CD8-positive, alpha-beta memory T cell (primary cell): ENCODE measurements at places on chromosomes 2 and 18. TPM values are rescaled to one million over a fixed set of nuclear protein-coding genes. Genes with fewer than 3 reads are reported as not detected.

DNA sequence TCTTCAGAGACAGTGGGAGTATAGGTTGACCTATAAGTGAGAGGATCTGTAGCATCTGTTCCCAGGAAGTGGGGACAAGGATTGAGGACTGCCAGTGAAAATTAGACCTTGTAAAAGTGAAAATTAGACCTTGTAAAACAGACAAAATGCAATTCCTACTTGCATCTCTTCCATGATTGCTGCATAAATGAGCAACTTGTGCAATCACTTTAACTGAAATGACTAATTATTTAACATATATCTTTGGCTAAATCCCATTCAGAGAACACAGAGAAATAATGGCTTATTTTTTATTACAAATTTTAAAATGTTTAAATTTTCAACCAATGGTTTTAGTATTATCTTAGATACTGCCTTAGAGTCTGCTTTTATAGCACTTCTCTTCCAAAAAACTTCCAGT lies 67.2 kb upstream of the NABP1 start:
- no peaks in the 10 kb centered on the region for H3K36me3 ChIP-seq
- no peaks in the 10 kb centered on the region for H3K4me1 ChIP-seq
- no peak for DNase-seq
- H3K27me3 ChIP-seq: no peaks in the 10 kb centered on the region
- H3K4me3 ChIP-seq: no peak overlapping the region

- H3K4me1 ChIP-seq: no peaks in the 10 kb centered on the region
- H3K36me3 ChIP-seq: no peaks in the 10 kb centered on the region
- H3K4me3 ChIP-seq: no peak overlapping the region
- H3K27ac ChIP-seq: no peak overlapping the region
- H3K27me3 ChIP-seq: no peaks in the 10 kb centered on the region
These were observed 42.0 kb downstream of the CROCC2 start for GRCh38 chr2:240948086-240948485.

DNA sequence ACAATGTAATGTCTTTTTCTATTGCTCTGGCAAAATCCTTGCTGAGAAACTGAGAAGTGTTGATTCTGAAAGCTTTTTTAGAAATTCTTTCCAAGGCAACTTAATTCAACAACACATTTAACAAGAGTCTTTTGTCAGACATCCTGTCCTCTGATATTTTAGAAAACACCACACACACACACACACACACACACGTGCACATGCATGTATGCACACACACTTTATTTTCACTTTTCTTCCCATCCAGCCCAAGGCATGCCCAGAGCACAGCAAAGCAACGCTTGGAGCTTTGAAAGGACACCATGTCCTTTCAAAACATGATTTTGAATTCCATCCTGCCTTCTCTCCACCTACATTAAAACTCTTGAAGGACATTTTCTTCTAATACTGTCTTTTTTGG lies 116.1 kb downstream of the ATL2 start:
- DNase-seq: no peak
- no peak overlapping the region for H3K27ac ChIP-seq
- no peak overlapping the region for H3K4me3 ChIP-seq
- H3K36me3 ChIP-seq: no peaks in the 10 kb centered on the region
- H3K4me1 ChIP-seq: no peaks in the 10 kb centered on the region

GRCh38 chr2:185859506-185859905 lies 120.9 kb downstream of the FSIP2 start:
- H3K4me1 ChIP-seq: no peaks in the 10 kb centered on the region
- H3K27me3 ChIP-seq: no peaks in the 10 kb centered on the region
- H3K4me3 ChIP-seq: no peak overlapping the region
- DNase-seq: no peak
- no peaks in the 10 kb centered on the region for H3K36me3 ChIP-seq
- H3K27ac ChIP-seq: no peak overlapping the region

GRCh38 chr2:133919285-133919684 lies 334.6 kb upstream of the MGAT5 start:
- H3K4me1 ChIP-seq: no peaks in the 10 kb centered on the region
- H3K27ac ChIP-seq: no peak overlapping the region
- H3K4me3 ChIP-seq: no peak overlapping the region
- no peak for DNase-seq

DNA sequence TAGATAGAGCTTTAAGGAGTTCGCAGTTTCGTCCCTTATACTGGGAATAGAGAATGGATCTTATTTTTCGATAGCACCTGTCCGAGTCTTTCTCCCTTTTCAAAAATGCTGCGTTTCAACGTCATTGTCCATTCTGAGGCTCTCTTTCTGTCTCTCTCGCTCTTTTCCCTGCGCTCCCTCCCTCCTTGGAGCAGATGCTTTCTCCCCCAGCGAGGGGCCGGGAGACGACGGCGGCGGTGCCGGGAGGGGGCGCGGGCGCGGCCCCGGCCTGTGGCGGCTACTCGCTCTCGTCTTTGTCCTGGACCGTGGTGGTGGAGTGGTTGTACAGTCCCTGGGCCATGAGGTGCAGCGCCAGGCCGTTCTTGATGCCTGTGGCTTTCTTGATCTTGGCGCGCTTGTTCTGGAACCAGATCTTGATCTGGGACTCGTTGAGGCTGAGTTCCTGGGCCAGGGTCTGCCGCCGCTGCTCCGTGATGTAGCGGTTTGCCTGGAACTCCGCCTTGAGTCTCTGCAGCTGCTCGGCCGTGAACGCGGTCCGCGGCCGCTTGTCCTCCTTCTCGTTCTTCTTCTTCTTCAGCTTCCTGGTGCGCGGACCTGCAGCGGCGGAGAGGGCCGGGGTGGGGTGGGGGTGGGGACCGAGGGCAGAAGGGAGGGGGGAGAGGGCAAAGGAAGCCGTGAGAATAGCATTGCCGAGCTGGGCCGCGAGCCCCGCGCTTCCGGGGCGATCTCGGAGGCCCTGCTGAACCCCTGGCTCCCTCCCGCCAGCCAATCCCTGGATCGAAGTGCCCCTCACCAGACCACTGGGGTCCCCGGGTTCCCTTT lies 4.6 kb downstream of the EN1 start:
- H3K36me3 ChIP-seq: no peaks in the 10 kb centered on the region
- peaks cover 5% of the 10 kb centered on the region for H3K4me1 ChIP-seq
- H3K4me3 ChIP-seq: peak overlapping the region; percentile 49
- peaks cover 53% of the 10 kb centered on the region for H3K27me3 ChIP-seq
- no peak overlapping the region for H3K27ac ChIP-seq

- no peaks in the 10 kb centered on the region for H3K36me3 ChIP-seq
- DNase-seq: no peak
- no peak overlapping the region for H3K4me3 ChIP-seq
- no peak overlapping the region for H3K27ac ChIP-seq
These were observed 57.6 kb upstream of the PARD3B start for GRCh38 chr2:204487447-204488229.

GRCh38 chr2:129748653-129749052 lies 230.8 kb upstream of the RAB6C start:
- no peak overlapping the region for H3K27ac ChIP-seq
- no peaks in the 10 kb centered on the region for H3K4me1 ChIP-seq
- H3K27me3 ChIP-seq: no peaks in the 10 kb centered on the region
- no peak overlapping the region for H3K4me3 ChIP-seq

- DNase-seq: no peak
- no peaks in the 10 kb centered on the region for H3K36me3 ChIP-seq
- H3K4me3 ChIP-seq: no peak overlapping the region
- H3K27ac ChIP-seq: no peak overlapping the region
These were observed 49.9 kb upstream of the EML6 start for GRCh38 chr2:54673501-54673998.

GRCh38 chr2:23171108-23171507 lies 213.9 kb upstream of the KLHL29 start:
- H3K27me3 ChIP-seq: no peaks in the 10 kb centered on the region
- H3K4me1 ChIP-seq: no peaks in the 10 kb centered on the region
- H3K4me3 ChIP-seq: no peak overlapping the region
- H3K27ac ChIP-seq: no peak overlapping the region

- peaks cover 8% of the 10 kb centered on the region for H3K4me1 ChIP-seq
- no peaks in the 10 kb centered on the region for H3K36me3 ChIP-seq
- H3K4me3 ChIP-seq: peak overlapping the region; percentile 22
- H3K27me3 ChIP-seq: peaks cover 26% of the 10 kb centered on the region
These were observed 1.2 kb downstream of the RTKN start for GRCh38 chr2:74440378-74441169.

- no peak overlapping the region for H3K4me3 ChIP-seq
- H3K27ac ChIP-seq: no peak overlapping the region
- H3K36me3 ChIP-seq: no peaks in the 10 kb centered on the region
- H3K27me3 ChIP-seq: no peaks in the 10 kb centered on the region
- no peak for DNase-seq
These were observed 3.4 kb downstream of the TCF23 start for GRCh38 chr2:27152102-27152795.

GRCh38 chr18:62758591-62758990 lies 43.2 kb downstream of the PHLPP1 start:
- no peaks in the 10 kb centered on the region for H3K27me3 ChIP-seq
- no peaks in the 10 kb centered on the region for H3K36me3 ChIP-seq
- no peaks in the 10 kb centered on the region for H3K4me1 ChIP-seq
- no peak for DNase-seq

GRCh38 chr2:212777020-212777491 lies 238.5 kb upstream of the ERBB4 start:
- no peak overlapping the region for H3K27ac ChIP-seq
- no peaks in the 10 kb centered on the region for H3K27me3 ChIP-seq
- no peaks in the 10 kb centered on the region for H3K36me3 ChIP-seq
- H3K4me1 ChIP-seq: no peaks in the 10 kb centered on the region
- no peak for DNase-seq

DNA sequence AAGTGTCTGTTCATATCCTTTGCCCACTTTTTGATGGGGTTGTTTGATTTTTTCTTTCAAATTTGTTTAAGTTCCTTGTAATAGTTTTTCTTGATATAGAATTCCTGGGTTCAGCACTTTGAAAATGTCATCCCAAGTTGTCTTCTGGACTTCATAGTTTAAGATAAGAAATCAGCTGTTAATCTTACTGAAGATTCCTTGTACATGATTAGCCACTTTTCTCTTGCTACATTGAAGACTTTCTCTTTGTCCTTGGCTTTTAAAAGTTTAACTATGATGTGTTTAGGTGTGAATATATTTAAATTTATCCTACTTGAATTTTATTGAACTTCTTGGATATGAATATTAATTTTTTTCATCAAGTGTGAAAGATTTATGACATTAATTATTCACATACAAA lies 387.2 kb upstream of the CWC22 start:
- no peaks in the 10 kb centered on the region for H3K4me1 ChIP-seq
- no peak overlapping the region for H3K27ac ChIP-seq
- DNase-seq: no peak
- H3K27me3 ChIP-seq: no peaks in the 10 kb centered on the region
- H3K4me3 ChIP-seq: no peak overlapping the region

DNA sequence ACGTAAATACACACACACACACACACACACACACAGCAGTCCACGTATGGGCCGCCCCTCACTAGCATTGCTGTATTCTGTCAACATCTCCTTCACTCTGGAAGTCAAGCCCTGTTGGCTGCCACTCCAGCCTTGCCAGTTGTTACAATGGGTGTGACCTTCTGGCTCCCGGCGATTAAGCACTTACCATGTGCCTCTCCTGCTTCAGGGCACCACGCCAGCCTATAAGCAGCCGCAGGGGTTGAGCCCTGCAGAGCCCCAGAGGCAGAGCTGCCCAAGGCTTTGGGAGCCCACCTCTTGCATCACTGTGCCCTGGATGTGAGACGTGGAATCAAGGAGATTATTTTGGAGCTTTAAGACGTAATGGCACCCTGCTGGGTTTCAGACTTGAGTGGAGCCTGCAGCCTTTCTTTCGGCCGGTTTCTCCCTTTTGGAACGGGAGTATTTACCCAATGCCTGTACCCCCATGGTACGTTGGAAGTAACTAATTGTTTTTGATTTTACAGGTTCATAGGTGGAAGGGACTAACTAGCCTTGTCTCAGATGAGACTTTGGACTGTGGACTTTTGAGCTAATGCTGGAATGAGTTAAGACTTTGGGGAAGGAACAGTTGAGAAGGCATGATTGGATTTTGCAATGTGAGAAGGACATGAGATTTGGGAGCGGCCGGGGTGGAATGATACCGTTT lies 54.5 kb upstream of the ROCK2 start:
- DNase-seq: no peak
- no peak overlapping the region for H3K4me3 ChIP-seq
- H3K4me1 ChIP-seq: no peaks in the 10 kb centered on the region
- H3K36me3 ChIP-seq: no peaks in the 10 kb centered on the region
- no peak overlapping the region for H3K27ac ChIP-seq

DNA sequence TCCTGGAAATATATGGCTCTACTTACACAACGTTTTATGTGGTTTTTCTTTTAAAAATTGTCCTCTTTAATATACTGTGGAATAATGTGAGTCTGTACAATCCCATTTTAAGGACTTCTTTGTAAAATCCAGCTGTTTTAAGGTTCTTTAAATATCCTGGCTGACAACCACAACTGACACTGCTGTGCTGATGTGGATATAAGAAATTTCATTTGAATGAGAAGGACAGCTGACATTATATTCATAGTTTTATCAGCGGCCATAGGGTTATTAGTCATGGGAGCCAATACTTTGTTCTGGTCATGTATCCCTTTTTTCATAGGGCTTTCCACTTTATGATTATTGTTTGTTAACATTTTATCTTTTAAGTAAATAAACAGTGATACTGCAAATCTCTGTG lies 169.5 kb downstream of the CAMKMT start:
- H3K4me3 ChIP-seq: no peak overlapping the region
- H3K27ac ChIP-seq: no peak overlapping the region
- no peaks in the 10 kb centered on the region for H3K36me3 ChIP-seq
- no peak for DNase-seq
- no peaks in the 10 kb centered on the region for H3K27me3 ChIP-seq

- H3K4me3 ChIP-seq: no peak overlapping the region
- no peak overlapping the region for H3K27ac ChIP-seq
- H3K4me1 ChIP-seq: no peaks in the 10 kb centered on the region
- DNase-seq: no peak
These were observed 99.2 kb downstream of the BCL2L11 start for GRCh38 chr2:111219734-111220505.

DNA sequence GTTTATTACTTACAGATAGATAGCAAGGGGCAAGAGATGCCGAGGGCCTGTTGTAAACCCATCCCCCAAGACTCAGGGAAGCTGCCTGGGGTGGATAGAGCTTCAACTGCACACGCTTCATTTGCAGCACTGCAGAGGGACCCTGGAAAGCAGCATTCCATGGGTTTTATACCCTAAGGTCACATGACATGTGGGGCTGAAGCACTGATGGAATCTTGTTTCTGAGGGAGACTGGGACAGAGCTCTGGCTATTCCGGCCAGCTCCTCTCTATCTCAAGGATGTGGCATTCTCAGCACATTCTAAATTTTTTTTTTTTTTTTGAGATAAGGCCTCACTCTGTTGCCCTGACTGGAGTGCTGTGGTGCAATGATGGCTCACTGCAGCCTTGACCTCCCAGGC lies 300.1 kb downstream of the MYCN start:
- H3K36me3 ChIP-seq: no peaks in the 10 kb centered on the region
- no peak overlapping the region for H3K4me3 ChIP-seq
- no peaks in the 10 kb centered on the region for H3K4me1 ChIP-seq
- H3K27ac ChIP-seq: no peak overlapping the region
- DNase-seq: no peak
- H3K27me3 ChIP-seq: no peaks in the 10 kb centered on the region

GRCh38 chr2:14401873-14402272 lies 230.6 kb upstream of the LRATD1 start:
- H3K36me3 ChIP-seq: no peaks in the 10 kb centered on the region
- H3K27me3 ChIP-seq: no peaks in the 10 kb centered on the region
- H3K27ac ChIP-seq: no peak overlapping the region
- H3K4me1 ChIP-seq: no peaks in the 10 kb centered on the region
- no peak for DNase-seq
- no peak overlapping the region for H3K4me3 ChIP-seq

Gene PSMG2
- 107 TPM for total RNA-seq

Gene THSD7B
- total RNA-seq: not detected

Gene NR4A2
- total RNA-seq: 21.9 TPM

Gene SLC23A3
- total RNA-seq: 2.6 TPM

Gene CPO
- 0.20 TPM for total RNA-seq

Gene TYMS
- 307 TPM for total RNA-seq

Gene GPC1
- total RNA-seq: 1.9 TPM

Gene FSIP2
- total RNA-seq: not detected
